ENCODE measurements at places on chromosomes 13 and 19. TPM values are rescaled to one million over a fixed set of nuclear protein-coding genes. Genes with fewer than 3 reads are reported as not detected.

Gene CYP2S1
- total RNA-seq = 0.94 TPM

Gene PROZ
- not detected for total RNA-seq

Gene OLFM2
- total RNA-seq = 20.2 TPM

Gene RANBP3
- 79.2 TPM for total RNA-seq

Gene ZNF540
- 3.2 TPM for total RNA-seq
